Right lobe of liver (tissue), 6 donors: ENCODE measurements at places on chromosomes 13 and 19. TPM values are rescaled to one million over a fixed set of nuclear protein-coding genes. Genes with fewer than 3 reads are reported as not detected.

GRCh38 chr13:24149246-24150032, 11.1 kb upstream of the SPATA13 start:
- no peak overlapping the region for H3K27ac ChIP-seq
- H3K36me3 ChIP-seq = no peaks in the 10 kb centered on the region
- no peaks in the 10 kb centered on the region for H3K27me3 ChIP-seq
- no peak for DNase-seq

- DNase-seq = no peak
- H3K27me3 ChIP-seq = no peaks in the 10 kb centered on the region
- no peaks in the 10 kb centered on the region for H3K4me1 ChIP-seq
- no peaks in the 10 kb centered on the region for H3K36me3 ChIP-seq
Measured at GRCh38 chr13:77136902-77137420, 110.0 kb upstream of the FBXL3 start.

GRCh38 chr13:97252735-97253134, 30.6 kb downstream of the MBNL2 start:
- DNase-seq = no peak
- H3K36me3 ChIP-seq = no peaks in the 10 kb centered on the region
- peaks cover 8% of the 10 kb centered on the region for H3K4me1 ChIP-seq
- H3K27me3 ChIP-seq = no peaks in the 10 kb centered on the region
- H3K4me3 ChIP-seq = no peak overlapping the region

The CYSLTR2 gene
- total RNA-seq = 0.93 TPM

The FUT3 gene
- total RNA-seq = 0.84 TPM

The JOSD2 gene
- total RNA-seq = 15.6 TPM

The CLDND2 gene
- not detected for total RNA-seq
